Activated CD8-positive, alpha-beta T cell treated with anti-CD3 and anti-CD28 coated beads for 36 hours (primary cell): ENCODE measurements at places on chromosomes 5 and 9. TPM values are rescaled to one million over a fixed set of nuclear protein-coding genes. Genes with fewer than 3 reads are reported as not detected.

The ANKRD55 gene
- not detected for total RNA-seq

DNA sequence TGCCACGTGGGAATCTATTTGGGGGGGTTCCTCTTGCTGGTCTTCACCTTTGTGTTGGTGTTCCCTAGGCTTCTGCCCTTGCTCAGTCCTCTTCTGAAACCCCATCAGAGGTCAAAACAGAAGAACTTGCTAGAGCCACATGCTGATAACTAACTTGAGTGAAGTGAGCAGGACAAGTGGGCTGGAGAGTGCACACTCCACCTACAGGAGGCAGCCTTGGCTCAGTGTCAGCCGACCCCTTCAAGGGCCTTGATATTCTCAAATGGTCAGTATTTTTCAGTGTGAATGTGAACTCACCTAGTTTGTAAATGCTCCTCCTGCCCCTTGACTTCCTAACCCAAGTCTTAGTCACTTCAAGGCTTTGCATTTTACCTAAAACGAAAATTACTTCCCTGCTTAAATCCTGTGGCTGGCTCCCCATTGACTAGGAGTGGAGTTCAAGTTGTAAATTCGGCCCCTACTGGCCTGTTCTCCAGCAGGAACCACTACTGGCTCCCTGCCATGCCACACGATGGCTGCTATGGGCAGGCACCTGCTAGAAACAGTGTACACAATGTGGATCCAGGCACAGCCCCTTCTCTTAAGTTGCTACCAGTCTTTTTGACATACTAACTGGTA is 3.6 kb upstream of the SLC1A3 start:
- no peak overlapping the region for H3K4me3 ChIP-seq
- no peak overlapping the region for H3K27ac ChIP-seq
- no peaks in the 10 kb centered on the region for H3K36me3 ChIP-seq
- no peak for DNase-seq
- peaks cover 18% of the 10 kb centered on the region for H3K4me1 ChIP-seq

The TAF9 gene
- 70.6 TPM for total RNA-seq

DNA sequence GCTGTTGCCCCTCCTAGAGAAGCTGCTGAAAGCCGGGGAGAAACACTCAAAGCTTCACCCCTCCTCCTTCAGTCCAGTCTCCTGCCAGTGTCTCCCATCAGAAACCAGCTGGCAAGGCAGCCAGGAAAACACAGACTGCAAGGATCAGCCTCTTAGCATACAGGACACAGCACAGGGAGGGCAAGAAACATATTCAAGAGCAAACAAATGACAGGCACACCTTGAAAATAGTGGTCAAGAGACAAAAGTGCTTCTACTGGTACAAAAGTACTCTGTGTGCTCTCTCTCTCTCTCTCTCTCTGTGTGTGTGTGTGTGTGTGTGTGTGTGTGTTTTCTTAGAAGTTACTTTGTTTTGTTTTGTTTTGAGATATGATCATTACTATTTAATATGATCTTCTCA is 227.2 kb downstream of the RAB3C start:
- no peaks in the 10 kb centered on the region for H3K36me3 ChIP-seq
- H3K4me1 ChIP-seq = no peaks in the 10 kb centered on the region
- H3K4me3 ChIP-seq = no peak overlapping the region
- no peak for DNase-seq
- H3K27ac ChIP-seq = no peak overlapping the region
- H3K27me3 ChIP-seq = no peaks in the 10 kb centered on the region

GRCh38 chr9:29697011-29697410 is 2123.7 kb upstream of the C9orf72 start:
- no peaks in the 10 kb centered on the region for H3K36me3 ChIP-seq
- H3K27ac ChIP-seq = no peak overlapping the region
- no peaks in the 10 kb centered on the region for H3K27me3 ChIP-seq
- DNase-seq = no peak
- H3K4me1 ChIP-seq = no peaks in the 10 kb centered on the region
- no peak overlapping the region for H3K4me3 ChIP-seq

DNA sequence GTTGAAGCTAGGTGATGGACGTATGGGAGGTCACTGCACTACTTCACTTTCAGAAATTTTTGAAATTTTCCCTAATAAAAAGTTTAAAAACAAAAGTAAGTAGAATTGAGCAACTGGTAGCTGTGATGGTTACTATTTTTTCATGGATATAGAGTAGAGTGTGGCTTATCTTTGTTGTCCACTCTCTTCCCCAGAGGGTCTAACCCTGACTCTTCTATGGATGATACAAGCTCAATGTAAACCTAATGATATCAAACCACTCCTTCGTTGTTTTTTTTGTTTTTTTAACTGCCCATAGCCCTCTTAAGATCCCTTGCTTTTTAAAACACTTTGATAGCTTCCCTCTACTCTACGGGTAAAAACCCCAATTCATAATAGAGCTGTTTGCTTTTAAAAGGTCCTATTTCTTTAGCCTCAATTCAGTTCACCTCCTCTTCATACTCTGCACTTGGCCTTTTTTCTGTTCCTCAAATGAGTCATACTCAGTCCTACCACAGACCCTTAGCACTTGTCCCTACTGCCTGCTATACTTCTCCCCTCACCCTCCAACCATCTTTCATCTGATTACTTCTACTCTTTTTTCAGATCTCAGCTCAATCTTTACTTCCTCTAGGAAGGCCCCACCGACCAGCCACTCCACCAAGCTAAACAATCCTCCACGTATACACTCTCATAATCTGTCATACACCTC is 2.6 kb downstream of the HDAC3 start:
- peaks cover 41% of the 10 kb centered on the region for H3K36me3 ChIP-seq
- H3K27ac ChIP-seq = peak overlapping the region; percentile 26
- no peak for DNase-seq
- H3K27me3 ChIP-seq = no peaks in the 10 kb centered on the region

The TRMO gene
- 12.6 TPM for total RNA-seq

The HSPB3 gene
- not detected for total RNA-seq

DNA sequence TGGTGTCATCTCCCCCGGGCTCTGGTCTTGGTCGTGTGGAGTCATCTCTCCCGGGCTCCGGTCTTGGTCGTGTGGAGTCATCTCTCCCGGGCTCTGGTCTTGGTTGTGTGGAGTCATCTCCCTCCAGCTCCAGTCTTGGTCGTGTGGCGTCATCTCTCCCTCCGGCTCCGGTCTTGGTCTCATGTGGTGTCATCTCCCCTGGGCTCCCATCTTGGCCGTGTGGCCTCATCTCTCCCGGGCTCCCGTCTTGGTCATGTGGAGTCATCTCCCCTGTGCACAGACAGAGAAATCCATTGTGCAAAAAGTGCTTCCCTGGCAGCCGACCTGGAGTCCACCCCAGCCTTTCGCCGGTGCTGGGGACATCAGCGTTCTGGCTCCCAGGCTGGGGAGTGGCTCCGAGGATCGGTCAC is 91.1 kb upstream of the CACNA1B start:
- peaks cover 24% of the 10 kb centered on the region for H3K36me3 ChIP-seq
- H3K27ac ChIP-seq = peak overlapping the region; percentile 9
- H3K4me3 ChIP-seq = no peak overlapping the region

The BTNL9 gene
- not detected for total RNA-seq

The PCDHA9 gene
- total RNA-seq = not detected

- no peaks in the 10 kb centered on the region for H3K27me3 ChIP-seq
- no peak overlapping the region for H3K27ac ChIP-seq
- H3K4me3 ChIP-seq = no peak overlapping the region
- H3K4me1 ChIP-seq = no peaks in the 10 kb centered on the region
- H3K36me3 ChIP-seq = no peaks in the 10 kb centered on the region
Measured at GRCh38 chr5:82330530-82331270, 52.5 kb upstream of the RPS23 start.

GRCh38 chr5:170757182-170757601 is 26.3 kb upstream of the GABRP start:
- H3K27me3 ChIP-seq = peaks cover 2% of the 10 kb centered on the region
- H3K27ac ChIP-seq = no peak overlapping the region
- no peak for DNase-seq

DNA sequence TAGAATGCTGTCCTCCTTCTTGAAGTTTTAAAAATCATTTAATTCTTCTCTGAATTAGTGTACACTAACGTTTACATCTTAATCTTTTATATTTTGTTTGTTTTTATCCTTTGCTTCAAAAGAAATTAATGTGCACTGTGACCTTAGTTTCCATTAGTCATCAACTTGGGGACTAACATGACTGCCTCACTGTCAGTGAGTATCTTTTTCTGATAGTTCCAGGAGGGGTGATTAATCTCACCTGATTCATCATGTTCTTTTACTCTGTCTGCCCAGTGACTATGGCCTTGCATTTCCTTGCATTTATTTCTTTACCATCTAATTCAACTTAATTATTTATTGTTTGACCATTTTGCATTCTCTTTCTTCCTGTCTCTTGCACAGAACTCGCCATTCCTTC is 33.4 kb upstream of the NR3C1 start:
- H3K4me3 ChIP-seq = no peak overlapping the region
- H3K36me3 ChIP-seq = no peaks in the 10 kb centered on the region
- H3K27me3 ChIP-seq = no peaks in the 10 kb centered on the region
- peak overlapping the region; percentile 9 for H3K27ac ChIP-seq

GRCh38 chr5:146440870-146441495 is 6.2 kb upstream of the TCERG1 start:
- H3K4me1 ChIP-seq = no peaks in the 10 kb centered on the region
- H3K36me3 ChIP-seq = no peaks in the 10 kb centered on the region
- H3K4me3 ChIP-seq = no peak overlapping the region
- no peak for DNase-seq
- H3K27me3 ChIP-seq = peaks cover 14% of the 10 kb centered on the region
- no peak overlapping the region for H3K27ac ChIP-seq

GRCh38 chr5:175554296-175554695 is 75.9 kb downstream of the SFXN1 start:
- no peaks in the 10 kb centered on the region for H3K36me3 ChIP-seq
- H3K27ac ChIP-seq = no peak overlapping the region
- no peak overlapping the region for H3K4me3 ChIP-seq

GRCh38 chr9:71587576-71588362 is 180.5 kb downstream of the CEMIP2 start:
- H3K27ac ChIP-seq = no peak overlapping the region
- H3K36me3 ChIP-seq = no peaks in the 10 kb centered on the region
- H3K4me1 ChIP-seq = no peaks in the 10 kb centered on the region
- no peaks in the 10 kb centered on the region for H3K27me3 ChIP-seq
- no peak overlapping the region for H3K4me3 ChIP-seq
- peak; percentile 16 for DNase-seq

DNA sequence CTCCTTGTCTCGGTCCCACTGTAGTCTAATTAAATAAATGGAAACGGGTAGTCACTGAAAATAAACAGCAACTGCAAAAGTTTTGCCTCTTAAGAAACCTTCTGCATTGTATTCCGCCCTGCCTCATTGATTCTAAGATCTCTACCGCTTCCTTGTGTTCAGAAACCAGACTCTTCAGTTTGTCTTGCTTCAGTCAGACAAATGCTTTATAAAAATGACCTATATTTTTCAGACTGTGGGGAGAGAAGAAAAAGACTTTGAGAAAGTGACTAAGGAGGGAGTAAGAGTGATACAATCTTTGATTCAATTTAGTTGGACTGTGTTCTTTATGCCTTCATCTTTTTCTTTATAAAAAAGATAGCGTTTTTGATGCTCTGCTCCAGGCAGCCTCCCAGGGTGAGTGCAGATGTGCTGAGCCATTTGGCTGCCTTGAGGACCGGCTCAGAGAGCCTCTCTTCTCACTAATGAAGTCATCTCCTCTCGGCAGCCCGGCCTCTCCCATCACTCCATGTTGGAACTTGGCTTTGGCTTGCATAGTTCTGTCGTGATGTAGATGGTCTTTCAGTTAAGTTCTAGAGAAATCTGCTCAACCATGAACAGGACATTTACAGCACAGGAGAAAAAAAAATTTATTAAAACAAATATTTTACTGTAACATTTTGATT is 4.0 kb upstream of the VCAN start:
- DNase-seq = no peak
- peaks cover 11% of the 10 kb centered on the region for H3K4me1 ChIP-seq
- no peak overlapping the region for H3K27ac ChIP-seq

The UBE2B gene
- total RNA-seq = 98.9 TPM

GRCh38 chr9:675697-676370 is 165.7 kb upstream of the DMRT1 start:
- peaks cover 2% of the 10 kb centered on the region for H3K27me3 ChIP-seq
- peaks cover 23% of the 10 kb centered on the region for H3K4me1 ChIP-seq
- H3K36me3 ChIP-seq = no peaks in the 10 kb centered on the region
- H3K4me3 ChIP-seq = no peak overlapping the region

GRCh38 chr9:129944506-129945116 is 98.4 kb downstream of the FNBP1 start:
- H3K27ac ChIP-seq = peak overlapping the region; percentile 81
- H3K4me1 ChIP-seq = peaks cover 53% of the 10 kb centered on the region
- peak; percentile 81 for DNase-seq
- H3K4me3 ChIP-seq = peak overlapping the region; percentile 19
- no peaks in the 10 kb centered on the region for H3K27me3 ChIP-seq

DNA sequence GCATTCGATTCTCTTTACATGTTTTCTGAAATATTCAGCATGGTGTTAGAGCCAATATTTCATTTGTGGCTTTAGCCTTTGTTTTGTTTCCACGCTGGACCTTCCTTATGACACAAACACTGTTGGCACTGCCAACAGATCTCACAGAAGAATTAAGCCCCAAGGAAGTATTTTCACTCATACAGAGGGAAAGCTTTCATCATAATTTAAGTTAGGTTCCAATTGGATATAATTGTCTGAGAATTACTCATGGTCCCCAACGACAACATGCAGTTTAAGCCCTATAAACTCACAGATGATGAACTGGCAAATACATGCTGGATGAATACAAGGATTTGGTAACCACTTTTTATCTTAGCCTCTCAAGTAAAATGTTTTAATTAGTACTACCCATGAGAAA is 259.5 kb downstream of the EBF1 start:
- H3K27ac ChIP-seq = no peak overlapping the region
- no peaks in the 10 kb centered on the region for H3K4me1 ChIP-seq
- no peak overlapping the region for H3K4me3 ChIP-seq
- no peak for DNase-seq
- no peaks in the 10 kb centered on the region for H3K27me3 ChIP-seq
- no peaks in the 10 kb centered on the region for H3K36me3 ChIP-seq

DNA sequence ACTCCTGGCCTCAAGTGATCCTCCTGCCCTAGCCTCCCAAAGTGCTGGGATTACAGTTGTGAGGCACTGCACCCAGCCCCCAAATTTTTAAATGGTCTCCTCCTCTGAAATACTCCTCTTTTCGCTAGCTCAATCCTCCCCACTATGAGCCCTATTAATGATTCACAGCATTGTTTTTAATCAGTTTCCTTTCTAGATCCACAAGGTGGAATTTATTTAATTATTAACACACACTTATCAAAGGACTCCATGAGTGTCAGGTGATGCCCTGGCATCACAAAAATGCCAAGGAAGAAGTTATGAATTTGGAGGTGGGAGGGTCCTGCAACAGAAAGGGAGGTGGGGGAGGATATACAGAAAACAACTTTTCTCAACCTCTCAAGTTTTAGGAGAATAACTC is 806.5 kb downstream of the PRELID2 start:
- no peak overlapping the region for H3K27ac ChIP-seq
- no peak for DNase-seq
- H3K4me1 ChIP-seq = no peaks in the 10 kb centered on the region

GRCh38 chr5:67793418-67793817 is 422.1 kb upstream of the PIK3R1 start:
- no peak overlapping the region for H3K4me3 ChIP-seq
- H3K27me3 ChIP-seq = no peaks in the 10 kb centered on the region
- no peaks in the 10 kb centered on the region for H3K4me1 ChIP-seq
- H3K36me3 ChIP-seq = no peaks in the 10 kb centered on the region
- no peak overlapping the region for H3K27ac ChIP-seq
